Cardiac atrium fibroblast (primary cell): ENCODE measurements at places on chromosomes 13 and 19. TPM values are rescaled to one million over a fixed set of nuclear protein-coding genes. Genes with fewer than 3 reads are reported as not detected.

LYPD5 gene
- total RNA-seq = 3.2 TPM in 1 of 2 replicates, not detected in the other

RFPL4AL1 gene
- not detected in 2 replicates for total RNA-seq

MBD3L3 gene
- not detected in 2 replicates for total RNA-seq

LGALS14 gene
- total RNA-seq = not detected in 2 replicates

C19orf73 gene
- total RNA-seq = 0.97 and 2.2 TPM in 2 replicates

PCDH17 gene
- 0.18 and 0.49 TPM in 2 replicates for total RNA-seq

CYSLTR2 gene
- total RNA-seq = 0.16 TPM in 1 of 2 replicates, not detected in the other

PSG11 gene
- total RNA-seq = not detected in 2 replicates

DCT gene
- not detected in 2 replicates for total RNA-seq

SLC25A41 gene
- total RNA-seq = not detected in 2 replicates

PRTN3 gene
- 0.16 TPM in 1 of 2 replicates, not detected in the other for total RNA-seq
